Esophagus squamous epithelium (tissue), 5 donors: ENCODE measurements at places on chromosomes 4 and X.

GRCh38 chrX:123171781-123172180 is 12.3 kb upstream of the GRIA3 start:
- DNase-seq = no peak
- no peak overlapping the region for H3K4me3 ChIP-seq
- H3K27ac ChIP-seq = no peak overlapping the region
- H3K4me1 ChIP-seq = no peaks in the 10 kb centered on the region
- no peaks in the 10 kb centered on the region for H3K27me3 ChIP-seq
- no peaks in the 10 kb centered on the region for H3K36me3 ChIP-seq

GRCh38 chr4:818106-818921 is 7.6 kb downstream of the CPLX1 start:
- no peaks in the 10 kb centered on the region for H3K4me1 ChIP-seq
- H3K36me3 ChIP-seq = no peaks in the 10 kb centered on the region
- DNase-seq = no peak
- no peak overlapping the region for H3K4me3 ChIP-seq
- no peak overlapping the region for H3K27ac ChIP-seq
- H3K27me3 ChIP-seq = peaks cover 98% of the 10 kb centered on the region

DNA sequence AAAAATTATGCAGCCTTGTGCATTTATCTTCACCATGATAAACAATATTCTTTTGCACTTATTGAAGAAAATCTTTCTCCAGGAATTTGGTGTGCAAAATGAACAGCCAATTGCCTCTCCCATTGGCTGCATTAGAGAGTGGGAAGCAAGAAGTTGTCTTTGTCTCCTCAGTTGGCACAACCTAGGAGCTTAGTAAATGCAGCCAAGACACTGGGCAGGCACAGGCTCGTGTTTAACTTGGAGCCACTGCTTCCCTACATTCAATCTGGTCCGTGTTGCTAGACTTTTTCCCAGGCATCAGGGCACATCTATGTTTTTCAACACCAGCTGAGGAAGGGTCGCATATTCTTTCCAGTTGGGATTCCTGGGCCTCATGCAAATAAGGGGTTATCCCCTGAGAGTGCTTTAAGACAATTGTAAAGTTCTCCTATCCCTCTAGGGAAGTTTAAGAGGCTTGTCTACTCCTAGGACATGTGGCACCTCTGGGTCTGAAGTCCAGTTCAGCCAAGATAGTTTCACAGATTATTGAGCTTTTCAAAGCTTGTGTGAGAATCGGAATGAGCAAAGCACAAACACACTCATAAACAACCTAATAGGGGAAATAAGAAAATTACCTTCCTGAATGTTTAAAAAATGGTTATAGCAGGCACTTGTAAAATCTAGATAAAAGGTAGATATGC is 31.8 kb upstream of the SRD5A3 start:
- peaks cover 3% of the 10 kb centered on the region for H3K4me1 ChIP-seq
- no peak overlapping the region for H3K27ac ChIP-seq
- H3K36me3 ChIP-seq = no peaks in the 10 kb centered on the region
- H3K4me3 ChIP-seq = no peak overlapping the region

- no peak for DNase-seq
- H3K4me1 ChIP-seq = no peaks in the 10 kb centered on the region
- no peak overlapping the region for H3K4me3 ChIP-seq
Measured at GRCh38 chrX:28693101-28693500, 105.9 kb downstream of the IL1RAPL1 start.

GRCh38 chr4:112857461-112857860 is 192.0 kb upstream of the ANK2 start:
- no peak overlapping the region for H3K4me3 ChIP-seq
- H3K4me1 ChIP-seq = peaks cover 14% of the 10 kb centered on the region
- no peak for DNase-seq
- no peaks in the 10 kb centered on the region for H3K27me3 ChIP-seq
- H3K36me3 ChIP-seq = no peaks in the 10 kb centered on the region
